Stimulated activated CD8-positive, alpha-beta memory T cell treated with anti-CD3 and anti-CD28 coated beads, Interleukin-7, amount 100 ng/mL, for 1 hour (primary cell): ENCODE measurements at places on chromosomes 11 and 22.

DNA sequence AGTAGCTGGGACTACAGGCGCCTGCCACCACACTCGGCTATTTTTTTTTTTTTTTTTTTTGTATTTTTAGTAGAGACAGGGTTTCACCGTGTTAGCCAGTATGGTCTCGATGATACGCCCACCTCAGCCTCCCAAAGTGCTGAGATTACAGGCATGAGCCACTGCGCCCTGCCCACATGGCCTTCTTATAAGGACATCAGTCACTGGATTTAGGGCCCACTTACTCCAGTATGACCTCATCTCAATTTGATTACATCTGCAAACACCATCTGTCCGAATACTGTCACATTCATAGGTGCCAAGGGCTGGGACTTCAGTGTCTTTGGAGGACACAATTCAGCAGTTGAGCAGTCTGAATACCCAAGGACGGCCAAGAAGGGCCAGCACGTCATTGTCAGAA, 8.2 kb upstream of the PRR5 start:
- no peak for DNase-seq

DNA sequence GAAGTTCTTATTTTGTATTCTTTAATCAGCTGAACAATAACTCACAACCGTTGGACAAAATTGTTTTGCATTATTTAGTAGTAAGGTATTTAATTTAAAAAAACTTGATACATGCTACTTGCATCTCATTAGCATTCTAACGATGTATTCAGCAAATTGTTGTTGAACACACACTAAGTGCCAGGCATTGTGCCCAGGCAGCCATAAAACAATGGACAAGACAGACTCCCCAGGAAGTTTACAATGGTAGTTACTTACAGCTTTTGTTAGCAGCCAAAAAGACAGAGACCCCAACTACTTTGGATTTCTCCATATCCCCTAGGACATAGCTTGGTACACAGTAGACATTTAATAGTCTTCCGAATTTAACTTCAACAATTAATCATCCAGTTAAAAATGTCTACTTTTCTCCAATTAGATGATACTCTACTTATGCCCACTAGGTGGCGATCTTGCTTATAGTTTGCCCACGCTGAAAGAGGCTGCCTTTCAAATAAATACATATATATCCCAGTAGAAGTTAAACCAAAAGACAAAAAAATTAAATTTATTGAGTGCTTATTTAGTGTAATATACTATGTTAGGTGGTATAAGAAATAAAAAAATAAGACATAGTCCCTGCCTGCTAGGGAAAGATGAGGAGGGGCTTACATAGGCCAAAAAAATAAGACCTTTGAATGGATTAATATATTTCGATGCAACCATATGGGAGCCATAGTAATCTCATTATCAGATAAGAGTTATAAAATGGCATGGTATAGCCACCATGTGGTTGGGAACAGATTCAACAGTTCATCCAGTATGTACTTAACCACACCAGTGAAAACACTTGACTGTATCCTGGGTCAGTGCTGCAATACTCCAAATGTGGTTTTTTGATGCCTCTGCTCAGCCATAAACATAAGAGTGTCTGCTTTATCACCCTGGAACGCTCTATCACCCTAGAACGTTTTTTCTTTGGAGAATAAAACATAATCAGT, 2.0 kb upstream of the FJX1 start:
- no peak for DNase-seq

DNA sequence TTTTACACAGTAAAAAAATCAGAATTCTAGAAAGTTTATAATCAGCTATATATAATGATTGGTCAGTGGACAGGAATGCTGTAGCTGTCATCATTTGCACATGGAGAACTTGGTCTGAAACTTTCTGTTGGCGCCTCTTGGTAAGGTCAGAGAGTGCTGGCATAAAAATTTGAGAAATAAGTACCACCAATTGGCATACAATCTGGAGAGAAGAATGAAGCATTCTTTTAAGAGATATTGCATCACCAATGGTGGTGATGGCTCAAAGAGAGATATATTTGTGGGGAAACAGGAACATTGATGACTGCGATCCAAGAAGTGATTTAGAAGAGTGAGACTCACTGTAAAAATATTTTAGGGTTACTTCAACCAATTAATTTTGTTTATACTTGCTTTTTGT, 19.8 kb upstream of the OOSP1 start:
- no peak for DNase-seq

DNA sequence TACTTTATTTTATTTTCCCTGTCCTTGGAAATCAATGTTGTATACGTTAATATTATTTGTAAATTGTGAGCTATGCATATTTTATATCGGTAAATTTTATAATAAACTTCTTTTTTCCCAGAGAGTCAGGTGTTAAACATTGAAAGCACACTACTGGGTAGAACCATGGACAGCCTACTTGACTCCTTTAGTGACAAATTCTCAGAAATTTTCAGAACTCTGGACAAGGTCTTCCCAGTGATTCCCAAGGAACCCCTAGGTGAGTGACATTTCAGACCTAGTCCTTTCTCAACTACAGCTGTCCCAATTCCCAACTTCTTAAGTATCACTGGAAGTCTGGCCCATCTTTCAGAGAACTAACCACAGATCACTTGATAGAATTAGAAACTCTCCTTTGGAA, 107.2 kb downstream of the RCN1 start:
- no peak for DNase-seq

- no peak for DNase-seq
Observed at GRCh38 chr11:100105255-100105981, 581.7 kb upstream of the ARHGAP42 start.

DNA sequence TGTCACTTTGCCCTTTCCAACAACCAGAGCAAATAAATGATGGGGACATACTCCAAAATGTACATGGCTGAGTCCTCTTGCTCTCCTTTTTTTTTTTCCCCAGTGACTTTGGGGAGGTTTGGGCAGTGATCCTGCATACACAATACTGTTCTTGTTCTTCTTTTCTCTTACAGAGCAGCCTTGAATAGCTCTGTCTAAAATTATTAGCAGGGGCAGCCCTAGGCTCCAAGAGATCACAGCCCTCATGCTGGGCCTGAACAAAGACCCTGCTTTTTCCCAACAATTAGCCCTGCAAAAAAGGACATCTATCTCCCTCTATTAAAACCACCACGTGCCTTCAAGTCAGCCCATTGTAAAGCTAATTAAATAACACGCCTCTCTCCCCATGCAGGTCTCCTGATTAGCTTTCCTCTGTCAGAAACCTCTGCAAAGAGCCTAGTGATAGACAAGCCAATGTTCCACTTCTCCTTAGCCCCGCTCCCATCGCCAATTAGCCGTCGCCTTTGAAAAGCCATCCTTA, 54.7 kb downstream of the ETS1 start:
- DNase-seq, result no peak

DNA sequence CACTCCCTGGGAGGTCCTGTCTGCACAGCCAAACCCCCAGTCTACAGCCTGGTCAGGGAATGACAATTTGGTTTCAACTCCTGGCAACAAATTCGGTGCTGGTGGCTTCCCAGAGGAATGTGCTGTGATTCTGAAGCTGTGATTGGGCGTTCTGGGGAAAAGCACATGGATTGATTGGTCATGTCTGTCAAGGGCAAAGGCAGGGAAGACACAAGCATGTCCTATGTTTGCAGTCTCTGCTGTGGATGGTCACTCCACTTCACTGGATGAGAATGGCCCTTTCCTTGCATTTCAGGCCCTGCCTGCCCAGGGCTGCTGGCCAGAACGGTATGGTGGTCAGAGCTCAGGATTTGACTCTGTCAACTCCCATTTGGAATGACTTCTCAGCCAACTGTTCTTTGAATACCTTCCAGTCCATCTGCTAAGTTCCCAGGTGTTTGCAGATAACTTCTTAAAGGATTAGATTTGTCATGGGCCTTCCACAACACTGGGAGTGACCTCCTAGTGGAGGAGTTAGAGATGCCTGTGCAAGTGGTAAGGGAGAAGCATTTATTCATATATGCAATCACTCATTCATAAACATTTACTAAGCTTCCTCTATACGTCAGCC, 42.7 kb downstream of the SGSM1 start:
- no peak for DNase-seq

DNA sequence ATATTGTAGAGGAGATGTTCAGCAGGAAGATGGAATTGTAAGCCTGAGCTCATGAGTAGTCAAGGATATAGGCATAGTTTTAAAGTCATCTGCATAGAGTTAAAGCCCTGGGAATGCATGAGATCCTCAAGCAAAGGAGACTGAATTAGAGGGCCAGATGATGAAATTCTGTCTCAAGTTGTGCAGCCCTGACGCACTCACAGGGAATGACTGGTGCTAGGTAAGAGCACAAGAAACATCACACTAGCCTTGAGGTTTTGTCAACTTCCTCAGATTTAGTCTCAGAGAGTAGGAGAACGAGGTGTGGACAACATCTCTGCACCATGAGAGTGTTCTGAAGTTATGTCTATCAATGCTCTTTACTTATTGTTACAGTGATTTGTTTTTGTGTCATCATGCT, 5.8 kb downstream of the RAB38 start:
- DNase-seq, result no peak

DNA sequence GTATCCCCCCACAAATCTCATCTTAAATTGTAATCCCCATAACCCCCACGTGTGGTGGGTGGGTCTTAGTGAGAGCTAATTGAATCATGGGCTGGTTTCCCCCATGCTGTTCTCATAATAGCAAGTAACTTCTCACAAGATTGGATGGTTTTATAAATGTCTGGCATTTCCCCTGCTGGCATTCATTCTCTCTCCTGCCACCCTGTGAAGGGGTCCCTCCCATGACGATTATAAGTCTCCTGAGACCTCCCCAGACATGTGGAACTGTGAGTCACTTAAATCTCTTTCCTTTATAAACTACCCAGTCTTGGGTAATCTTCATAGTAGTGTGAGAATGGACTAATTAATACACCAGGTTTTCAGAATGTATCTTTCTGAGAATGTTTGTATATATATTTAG, 1159.4 kb downstream of the FAM181B start:
- DNase-seq, result no peak

- no peak for DNase-seq
Observed at GRCh38 chr11:78050964-78051831, 12.5 kb upstream of the THRSP start.

DNA sequence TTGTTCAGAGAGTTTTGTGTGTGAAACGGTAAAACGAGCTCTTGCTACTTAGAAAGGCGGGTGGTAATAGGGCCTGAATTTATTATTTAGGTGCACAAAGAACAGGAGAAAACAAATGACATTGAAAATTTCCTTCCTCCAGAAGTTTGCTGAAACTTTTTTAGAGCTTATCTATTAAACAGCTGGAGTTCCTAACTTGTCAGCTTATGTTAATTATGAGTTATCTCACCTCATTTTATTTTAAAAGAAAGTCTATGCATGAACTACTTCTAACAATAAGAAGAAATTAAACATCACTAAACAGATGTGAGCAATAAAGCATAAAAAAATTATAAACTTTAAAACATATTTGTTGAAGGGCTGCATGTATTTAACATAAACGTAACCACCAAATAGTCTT, 373.9 kb upstream of the ANO3 start:
- DNase-seq, result no peak

DNA sequence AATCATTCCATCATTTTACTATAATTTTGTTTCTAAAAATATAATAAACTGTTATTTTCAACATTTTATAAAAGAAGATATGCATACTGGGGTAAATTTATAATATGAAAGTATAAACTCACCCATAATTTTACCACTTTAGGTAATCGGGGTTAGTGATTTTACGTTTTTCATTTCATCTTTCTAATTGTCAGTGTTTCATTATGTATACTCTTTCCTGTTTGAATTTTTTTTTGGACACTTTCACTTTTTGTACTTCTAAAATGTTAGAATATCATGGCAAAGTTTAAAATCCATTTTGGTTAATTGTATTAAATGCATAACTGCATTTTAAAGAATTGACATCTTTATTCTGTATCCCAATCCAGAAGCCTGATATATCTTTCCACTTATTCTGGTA, 115.8 kb downstream of the METTL15 start:
- no peak for DNase-seq

GRCh38 chr11:674406-674805, 20.6 kb downstream of the DEAF1 start:
- no peak for DNase-seq

DNA sequence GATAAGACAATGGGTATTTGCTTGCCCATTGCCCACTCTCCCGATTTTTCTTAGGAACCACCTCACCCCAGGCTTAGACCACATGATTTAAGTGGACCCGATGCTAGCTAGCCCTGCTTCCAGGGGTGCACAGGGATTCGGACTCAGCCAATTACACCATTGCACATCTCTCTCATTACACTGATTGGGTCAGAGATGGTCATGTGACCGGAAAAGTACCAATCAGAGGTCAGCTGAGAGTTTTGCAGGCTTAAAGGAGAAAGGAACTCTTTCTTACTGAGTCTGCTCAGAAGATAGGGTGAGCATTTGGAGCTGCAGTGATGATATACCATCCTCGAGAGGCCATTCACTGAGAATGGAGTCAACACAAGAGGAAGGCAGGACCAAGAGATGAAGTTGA, 12.2 kb upstream of the ANKK1 start:
- DNase-seq, result no peak

- no peak for DNase-seq
Observed at GRCh38 chr11:121452609-121453150, at the start of gene SORL1-AS1. Gene SORL1-AS1 (minus strand): TSS chr11:121452967.

DNA sequence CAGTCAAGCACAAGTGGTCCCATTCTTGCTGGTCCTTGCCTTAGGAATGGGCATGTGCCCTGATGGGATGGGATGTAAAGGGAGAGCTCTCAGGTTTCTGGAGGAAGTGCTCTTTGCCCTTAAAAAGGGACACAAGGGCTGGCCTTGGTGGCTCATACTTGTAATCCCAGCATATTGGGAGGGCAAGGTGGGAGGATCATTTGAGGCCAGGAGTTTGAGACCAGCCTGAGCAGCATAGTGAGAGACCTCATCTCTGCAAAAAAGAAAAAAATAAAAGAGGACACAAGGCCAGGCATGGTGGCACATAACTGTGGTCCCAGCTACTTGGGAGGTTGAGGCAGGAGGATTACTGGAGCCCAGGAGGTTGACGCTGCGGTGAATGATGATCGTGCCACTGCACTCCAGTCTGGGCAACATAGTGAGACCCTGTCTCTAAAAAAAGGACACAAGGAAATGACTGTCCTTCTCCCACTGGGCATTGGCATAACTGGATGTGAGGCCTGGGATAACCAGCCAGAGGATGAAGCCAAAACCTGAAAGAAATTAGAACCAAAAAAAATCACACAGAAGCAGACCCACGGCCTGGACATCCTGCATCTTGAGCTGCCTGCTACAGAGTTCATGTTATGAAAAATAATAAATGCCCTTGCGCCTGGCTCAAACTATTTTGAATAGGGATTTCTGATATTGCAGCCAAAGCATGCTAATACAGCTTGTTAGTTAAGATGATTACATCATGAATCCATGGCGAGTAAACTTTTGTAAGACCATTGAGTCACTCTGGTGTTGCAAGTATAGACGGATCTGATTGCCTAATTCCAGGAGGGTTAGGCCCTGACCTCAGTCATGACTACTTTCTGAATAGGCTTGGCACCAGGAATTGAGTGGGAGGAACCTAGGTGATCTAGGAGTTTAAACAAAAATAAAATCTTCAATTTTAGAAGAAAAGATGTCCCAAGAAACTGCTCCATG, 12.9 kb upstream of the CRKL start:
- no peak for DNase-seq

DNA sequence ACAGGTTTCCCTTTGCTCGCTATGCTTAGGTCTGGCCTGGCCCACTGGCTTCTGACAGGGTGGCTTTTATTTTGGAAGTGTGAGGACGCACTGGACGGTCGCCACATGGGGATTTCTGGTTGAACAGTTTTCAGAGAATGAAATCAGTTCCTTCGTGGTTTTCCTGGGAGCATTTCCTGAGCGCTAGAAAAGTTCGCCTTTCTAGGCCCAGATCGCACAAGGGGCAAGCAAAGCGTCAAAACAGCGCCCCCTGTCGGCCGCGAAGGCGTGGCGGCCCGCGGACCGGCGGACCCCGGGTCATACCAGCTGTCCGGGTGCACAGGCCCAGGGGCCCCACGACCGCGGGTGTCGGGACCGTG, 12.7 kb upstream of the CYP2R1 start:
- peak; percentile 63 for DNase-seq
